ENCODE measurements at places on chromosomes 13 and 19. TPM values are rescaled to one million over a fixed set of nuclear protein-coding genes. Genes with fewer than 3 reads are reported as not detected.
A peak's percentile ranks its signal among the peaks of the same experiment; 100 is the strongest.

DNA sequence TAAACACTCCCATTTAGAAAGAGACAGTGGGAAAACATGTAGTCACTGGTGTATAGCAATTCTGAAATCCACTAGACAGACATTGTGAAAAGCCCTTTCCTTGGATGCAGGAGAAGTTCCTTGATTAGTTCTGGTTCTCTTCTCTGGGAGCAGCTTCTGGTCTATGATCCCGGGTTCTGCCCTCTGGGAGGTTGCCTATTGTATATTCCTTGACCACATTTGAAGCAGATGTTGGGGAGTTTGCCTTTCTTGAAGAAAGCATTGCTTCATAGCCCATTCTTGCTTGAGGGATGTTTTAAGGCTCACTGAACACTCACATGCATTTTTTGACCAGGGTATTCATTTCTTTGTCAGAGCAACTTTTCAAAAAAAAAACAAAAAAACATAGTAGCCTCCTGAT, 211.9 kb downstream of the NDFIP2 start:
- no peak for DNase-seq

- DNase-seq: no peak
Observed at GRCh38 chr13:43364210-43365038, 341.0 kb downstream of the DNAJC15 start.

GRCh38 chr13:113526466-113527220, 36.1 kb upstream of the DCUN1D2 start:
- no peak for DNase-seq

GRCh38 chr13:37113534-37113933, 8.1 kb upstream of the CSNK1A1L start:
- no peak for DNase-seq

- no peak for DNase-seq
Observed at GRCh38 chr19:38980583-38981374, 5.2 kb upstream of the FBXO17 start.

DNA sequence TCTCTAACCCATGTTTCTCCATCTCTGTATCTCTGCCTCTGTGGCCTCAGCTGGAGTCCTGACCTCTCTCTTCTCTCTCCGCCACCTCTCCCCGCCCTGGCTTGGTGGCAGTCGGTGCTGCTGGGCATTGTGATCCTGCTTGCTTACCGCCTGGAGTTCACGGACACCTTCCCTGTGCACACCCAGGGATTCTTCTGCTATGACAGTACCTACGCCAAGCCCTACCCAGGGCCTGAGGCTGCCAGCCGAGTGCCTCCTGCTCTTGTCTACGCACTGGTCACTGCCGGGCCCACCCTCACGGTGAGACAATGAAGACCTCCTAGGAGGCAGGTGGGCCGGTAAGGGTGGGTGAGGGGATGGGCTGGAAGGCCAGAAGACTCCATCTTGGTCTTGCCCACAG, 4.2 kb downstream of the PLPPR2 start:
- no peak for DNase-seq

DNA sequence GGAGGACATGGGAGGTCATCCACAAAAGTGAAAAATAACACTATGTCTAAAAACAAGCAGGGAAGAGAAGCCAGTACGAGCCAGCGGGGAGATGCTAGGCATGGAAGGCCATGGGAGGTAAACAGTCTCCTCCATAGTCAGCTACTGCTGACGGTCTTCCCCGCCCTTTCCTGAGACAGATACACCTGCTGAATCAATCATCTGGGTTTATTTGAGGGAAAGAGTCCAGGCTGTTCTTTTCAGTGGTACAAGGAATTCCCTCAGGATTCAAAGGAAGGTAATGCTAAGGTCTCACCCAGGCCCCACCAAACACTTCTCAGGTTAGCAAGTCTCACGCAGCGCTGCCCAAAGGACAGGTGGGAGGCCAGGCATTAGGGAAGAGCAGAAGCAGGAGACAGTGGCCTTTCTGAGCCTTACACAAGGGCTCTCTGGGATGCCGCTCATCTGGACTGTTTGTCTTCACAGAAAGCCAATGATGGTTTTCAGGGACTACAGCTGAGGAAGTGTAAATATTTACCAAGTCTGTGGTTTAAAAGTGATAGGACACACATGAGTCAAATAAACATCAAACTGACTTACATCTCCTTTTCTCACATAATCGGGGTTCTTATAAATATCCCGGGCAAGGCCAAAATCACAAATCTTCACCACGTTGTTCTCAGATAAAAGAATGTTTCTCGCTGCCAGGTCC, 173.9 kb downstream of the FLT1 start:
- no peak for DNase-seq

The NFIX gene
- 83.5 TPM for total RNA-seq

- DNase-seq: peak; percentile 72
Observed at GRCh38 chr19:6271721-6272410, 7.9 kb downstream of the MLLT1 start.

All from urinary bladder (tissue), 4 donors.